ENCODE measurements at places on chromosomes 4 and X.

DNA sequence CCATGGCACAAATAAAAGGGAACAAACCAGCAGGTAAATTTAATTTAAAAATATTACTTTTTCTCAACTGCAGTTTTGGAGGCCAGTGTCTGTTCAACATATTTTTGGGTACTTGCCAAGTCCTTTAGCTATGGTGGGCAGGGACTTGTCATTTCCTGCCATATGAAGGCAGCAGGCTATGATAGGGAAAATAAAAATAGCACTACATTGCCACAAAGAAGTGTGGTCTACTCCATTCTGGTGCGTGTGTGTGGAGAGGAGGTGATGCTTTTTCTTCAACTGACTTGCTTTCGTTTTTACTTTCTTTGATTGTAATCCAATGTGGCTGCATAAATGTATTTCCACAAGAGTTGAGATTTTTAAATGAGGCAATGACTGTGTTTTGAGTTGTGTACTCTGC lies 17.2 kb downstream of the GPR174 start:
- peak; percentile 51 for DNase-seq

- DNase-seq = no peak
Measured at GRCh38 chr4:92566269-92566668, 262.5 kb downstream of the GRID2 start.

GRCh38 chr4:101818362-101818761 lies 27.8 kb downstream of the BANK1 start:
- DNase-seq = no peak

- no peak for DNase-seq
Measured at GRCh38 chr4:88357262-88357661, 21.4 kb upstream of the HERC6 start.

DNA sequence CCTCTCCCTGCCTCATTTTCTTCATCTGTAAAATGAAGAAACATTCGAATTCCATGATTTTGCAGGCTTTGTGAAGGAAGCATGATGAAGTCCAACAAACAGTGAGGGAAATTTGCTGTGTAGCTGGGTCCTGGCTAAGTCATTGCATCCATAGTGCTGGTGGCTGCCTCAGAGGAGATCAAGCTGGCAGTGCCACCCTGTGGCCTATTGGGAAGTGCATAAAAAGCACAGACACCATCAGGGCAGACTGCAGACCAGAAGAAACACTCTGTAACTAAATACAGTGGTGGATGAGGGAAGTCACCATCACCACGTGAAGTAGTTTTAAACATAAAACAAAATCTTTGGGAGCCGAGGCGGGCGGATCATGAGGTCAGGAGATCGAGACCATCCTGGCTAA lies 40.7 kb upstream of the DDX3X start:
- DNase-seq = peak; percentile 58

DNA sequence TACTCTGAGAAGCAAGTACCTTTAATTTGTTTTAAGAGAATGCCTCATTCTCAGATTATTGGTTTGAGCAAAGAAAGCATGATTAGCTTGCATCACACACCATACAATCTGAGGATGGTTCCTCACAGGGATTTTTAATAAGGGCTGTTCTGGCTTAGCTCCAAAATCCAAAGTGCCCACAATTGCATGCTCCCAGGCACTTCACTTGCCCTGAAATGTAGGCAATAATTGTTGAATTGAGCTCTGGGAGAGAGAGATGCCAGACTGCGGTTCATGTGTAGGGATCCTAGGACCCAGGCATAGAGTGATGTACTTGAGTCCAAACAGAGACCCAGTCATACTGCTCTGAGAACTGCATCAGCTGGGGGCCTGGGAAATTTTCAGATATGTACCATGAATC lies 358.4 kb upstream of the CXorf51B start:
- no peak for DNase-seq

DNA sequence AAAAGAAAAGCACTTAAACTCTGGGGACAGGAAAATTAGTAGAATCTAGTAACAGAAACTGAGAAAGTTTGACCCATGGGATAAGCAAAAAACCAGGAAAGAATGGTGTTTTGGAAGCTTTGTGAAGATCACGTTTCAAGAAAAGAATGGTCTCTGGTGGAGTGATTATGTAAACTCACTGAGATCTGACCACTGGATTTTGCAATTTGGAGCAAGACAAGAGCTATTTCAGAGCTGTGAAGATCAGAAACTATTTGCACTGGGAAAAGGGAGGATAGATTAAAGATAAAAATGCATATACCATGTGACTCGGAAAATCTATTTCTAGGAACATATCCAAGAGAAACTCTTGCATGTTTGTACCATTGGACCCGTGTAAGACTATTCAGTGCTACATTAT lies 4.3 kb downstream of the TMPRSS11D start:
- DNase-seq = no peak

DNA sequence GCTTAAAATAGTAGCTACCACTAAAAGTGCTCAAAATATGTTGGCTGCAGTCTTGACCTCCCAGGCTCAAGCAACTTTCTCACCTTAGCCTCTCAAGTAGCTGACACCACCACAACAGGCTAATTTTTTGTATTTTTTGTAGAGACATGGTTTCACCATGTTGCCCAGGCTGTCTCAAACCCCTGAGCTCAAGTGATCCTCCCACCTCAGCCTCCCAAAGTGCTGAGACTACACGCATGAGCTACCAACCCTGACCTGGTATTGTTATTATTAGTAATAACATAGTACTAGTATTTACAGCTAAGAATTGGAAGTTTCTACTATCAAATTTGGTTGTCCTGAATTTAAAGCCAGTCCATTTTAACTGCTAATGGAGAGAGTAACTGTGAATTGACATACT lies 18.0 kb downstream of the STAP1 start:
- DNase-seq = no peak

- DNase-seq = no peak
Measured at GRCh38 chrX:144040793-144041192, 156.9 kb downstream of the UBE2NL start.

DNA sequence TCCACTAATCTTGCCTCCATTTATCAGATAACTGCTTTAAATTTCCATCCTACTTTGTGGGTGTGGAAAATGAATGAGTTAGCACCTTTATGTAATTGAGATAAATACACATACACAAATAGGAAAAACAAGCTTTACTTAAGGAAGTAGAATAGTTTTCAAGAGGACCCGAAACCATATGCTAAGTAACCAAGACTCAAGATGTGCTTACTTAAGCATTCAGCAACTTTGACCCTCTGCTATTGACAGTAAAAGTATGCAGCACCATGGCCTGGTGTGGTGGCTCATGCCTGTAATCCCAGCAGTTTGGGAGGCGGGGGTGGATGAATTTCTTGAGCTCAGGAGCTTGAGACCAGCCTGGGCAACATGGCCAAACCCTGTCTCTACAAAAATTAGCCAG lies 29.9 kb downstream of the RNF175 start:
- DNase-seq = peak; percentile 59

DNA sequence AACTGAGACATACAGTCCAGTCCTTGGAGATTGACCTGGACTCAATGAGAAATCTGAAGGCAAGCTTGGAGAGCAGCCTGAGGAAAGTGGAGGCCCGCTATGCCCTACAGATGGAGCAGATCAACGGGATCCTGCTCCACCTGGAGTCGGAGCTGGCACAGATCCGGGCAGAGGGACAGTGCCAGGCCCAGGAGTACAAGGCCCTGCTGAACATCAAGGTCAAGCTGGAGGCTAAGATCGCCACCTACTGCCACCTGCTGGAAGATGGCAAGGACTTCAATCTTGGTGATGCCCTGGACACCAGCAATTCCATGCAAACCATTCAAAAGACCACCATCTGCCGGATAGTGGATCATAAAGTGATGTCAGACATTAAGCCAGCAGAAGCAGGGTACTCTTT lies 20.4 kb upstream of the FRMPD3 start:
- peak; percentile 50 for DNase-seq

DNA sequence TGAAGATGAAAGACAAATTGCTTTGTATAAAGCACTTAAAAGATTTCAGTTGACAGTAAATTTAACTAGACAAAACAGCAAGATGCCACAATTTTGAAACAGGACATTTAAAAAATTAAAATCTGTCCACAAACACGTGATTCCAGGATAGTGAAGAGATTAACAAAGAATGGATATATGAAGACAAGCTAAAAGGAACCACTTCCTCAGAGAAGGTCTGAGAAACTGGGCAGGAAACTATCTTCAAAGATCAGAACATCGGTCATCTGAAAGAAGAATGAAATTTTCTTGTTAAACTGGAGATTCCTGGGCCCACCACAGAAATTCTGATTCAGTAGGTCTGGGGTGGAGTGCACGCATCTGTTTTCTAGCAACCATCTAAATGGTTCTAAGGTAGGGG lies 1.4 kb downstream of the RWDD4 start:
- no peak for DNase-seq

GRCh38 chr4:53374777-53375258 lies 2.6 kb upstream of the FIP1L1 start:
- DNase-seq = no peak

GRCh38 chr4:74104145-74104544 lies 5.2 kb upstream of the CXCL2 start:
- DNase-seq = no peak

DNA sequence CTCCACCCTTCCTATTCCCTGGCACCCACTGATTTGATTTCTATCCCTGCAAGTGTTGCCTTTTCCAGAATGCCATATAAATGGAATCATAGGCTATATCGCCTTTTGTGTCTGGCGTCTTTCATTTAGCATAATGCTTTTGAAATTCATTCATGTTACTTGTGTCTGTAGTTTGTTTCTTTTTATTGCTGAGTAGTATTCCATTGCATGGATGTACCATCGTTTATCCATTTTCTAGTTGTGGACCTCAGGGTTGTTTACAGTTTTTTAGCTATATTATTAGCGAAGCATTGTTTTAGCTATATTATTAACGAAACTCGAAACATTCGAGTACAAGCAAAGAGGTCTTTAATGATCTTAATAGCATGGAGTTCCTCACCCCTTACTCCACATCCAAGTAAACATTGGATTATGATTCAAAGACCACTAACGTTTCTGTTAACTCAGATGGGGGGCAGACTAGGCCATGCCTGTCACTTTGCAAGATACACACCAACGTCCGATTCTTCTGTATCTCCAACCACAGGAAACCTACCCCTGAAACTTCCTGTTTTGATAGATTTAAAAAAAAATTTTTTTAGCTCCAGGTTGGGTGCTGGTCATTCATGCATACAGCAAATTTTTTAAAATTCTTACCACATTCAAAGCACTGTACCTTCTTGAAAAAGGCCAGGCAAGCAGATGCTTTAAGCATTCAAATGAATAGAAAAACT lies 1.1 kb downstream of the DCK start:
- peak; percentile 14 for DNase-seq

GRCh38 chrX:40104630-40104984 lies 6.8 kb upstream of the BCOR start:
- DNase-seq = peak; percentile 81

DNA sequence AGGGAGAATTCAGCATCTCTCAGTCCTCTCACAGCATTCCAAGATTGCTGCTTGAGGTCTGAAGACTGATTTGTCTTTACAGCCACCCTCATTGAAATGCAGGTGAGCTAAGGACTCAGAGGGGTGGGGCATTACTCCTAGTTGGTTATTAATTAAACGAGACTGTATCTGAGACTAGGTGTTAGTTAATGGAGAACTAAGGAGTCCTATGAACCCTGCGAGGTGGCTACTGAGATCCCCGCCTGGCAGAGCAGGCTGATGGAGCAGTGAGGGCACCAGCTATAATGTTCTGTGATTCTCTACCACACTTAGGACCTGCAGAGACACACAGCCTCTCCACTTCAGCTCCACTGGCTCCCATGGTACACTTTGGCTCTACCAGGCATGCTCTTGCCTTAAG lies 215.3 kb downstream of the MID1IP1 start:
- DNase-seq = no peak

DNA sequence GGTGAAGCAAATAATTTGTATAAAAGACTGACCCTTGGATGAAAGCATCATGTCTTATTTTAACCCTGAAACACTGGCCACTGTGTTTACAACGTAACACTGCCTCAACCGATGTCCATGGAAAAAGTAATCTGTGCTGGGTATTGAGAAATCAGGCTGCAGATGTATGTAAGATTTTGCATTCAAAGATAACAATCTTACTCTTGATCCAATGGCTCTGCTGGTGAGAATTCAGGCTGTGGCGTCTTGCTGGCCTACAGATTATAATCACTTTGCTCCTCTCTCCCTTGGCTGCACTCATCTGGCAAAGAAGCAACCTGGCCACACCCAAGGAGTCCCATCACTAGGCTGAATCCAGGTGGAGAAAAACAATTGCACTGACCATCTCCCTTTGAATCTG lies 7.5 kb downstream of the ADGRA3 start:
- DNase-seq = no peak

DNA sequence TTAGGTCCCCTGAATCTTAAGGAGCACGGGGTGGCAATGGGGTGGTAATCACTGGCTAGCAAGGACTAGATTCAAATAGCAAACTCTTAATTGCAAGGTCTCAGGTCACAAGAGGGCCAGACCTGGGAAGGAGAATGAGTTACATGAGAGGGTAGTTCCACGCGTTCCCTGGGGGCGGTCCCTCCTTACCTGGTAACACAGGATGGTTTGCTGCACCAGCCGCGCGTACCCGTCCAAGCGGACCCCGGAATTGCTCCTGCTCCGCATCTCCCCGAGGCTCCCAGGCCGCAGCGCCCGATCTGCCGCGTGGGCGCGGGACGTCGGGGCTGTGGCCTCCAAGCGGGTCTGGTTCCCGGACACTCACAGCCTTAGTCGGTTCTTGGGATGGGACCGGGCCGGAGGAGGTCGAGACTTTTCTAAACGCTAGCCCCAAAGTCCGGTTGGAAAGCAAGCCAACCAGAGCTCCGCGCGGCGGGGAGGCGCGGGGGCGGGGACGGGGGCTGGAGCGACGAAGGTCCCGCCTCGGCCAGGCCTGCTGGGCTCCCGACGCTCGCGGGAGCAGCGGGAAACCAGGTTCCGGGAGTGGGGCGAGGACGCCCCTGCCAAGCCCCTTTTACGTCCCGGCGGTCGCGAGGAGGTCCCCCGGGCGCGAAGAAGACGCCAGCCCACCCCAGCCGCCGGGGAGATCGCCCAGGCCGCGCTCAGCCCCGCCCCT lies at the start of gene PHKA2:
PHKA2 (minus strand) TSS at position 449 of the 715 bp plus-strand sequence; CDS start at position 267, 182 bp downstream.
- DNase-seq = peak; percentile 75

DNA sequence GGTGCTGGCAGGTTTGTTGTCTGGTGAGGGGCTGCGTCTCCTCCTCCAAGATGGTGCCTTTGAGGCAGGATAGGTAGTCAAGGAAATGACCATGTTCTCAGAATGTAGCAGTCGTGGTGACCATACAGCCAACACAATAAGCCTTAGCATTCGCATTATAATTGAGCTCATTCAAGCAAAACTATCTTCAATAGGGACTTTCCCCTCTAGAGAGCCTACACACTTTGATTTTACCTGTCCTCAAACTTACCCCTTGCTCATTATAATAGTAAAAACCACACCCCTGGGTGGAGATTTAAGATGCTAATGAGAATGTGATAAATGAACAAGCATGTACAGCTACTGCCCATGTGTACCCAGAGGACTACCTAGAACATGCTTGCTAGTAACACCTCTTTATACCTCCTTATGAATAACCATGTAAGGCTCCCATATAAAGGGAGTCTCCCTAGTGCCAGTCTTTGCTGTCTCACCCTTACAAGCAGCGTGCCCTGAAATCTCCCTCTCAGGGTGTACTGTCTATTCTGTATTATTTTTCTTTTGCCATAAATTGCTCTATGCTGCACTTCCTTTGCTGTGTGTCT lies 48.2 kb downstream of the FGFBP1 start:
- DNase-seq = no peak

- DNase-seq = peak; percentile 96
Measured at GRCh38 chr4:14877246-14878225, 124.7 kb upstream of the CPEB2 start.

- no peak for DNase-seq
Measured at GRCh38 chrX:77446029-77446585, 1.1 kb upstream of the FGF16 start.

- DNase-seq = peak; percentile 13
Measured at GRCh38 chrX:118497180-118497818, 1.7 kb downstream of the DOCK11 start.

- no peak for DNase-seq
Measured at GRCh38 chr4:115219315-115219860, 106.0 kb upstream of the NDST4 start.
